ENCODE measurements at places on chromosomes 4 and X.

- DNase-seq = no peak
Measured at GRCh38 chrX:130211415-130212186, 39.8 kb downstream of the RAB33A start.

- no peak for DNase-seq
Measured at GRCh38 chrX:50098241-50098640, 102.6 kb downstream of the AKAP4 start.

DNA sequence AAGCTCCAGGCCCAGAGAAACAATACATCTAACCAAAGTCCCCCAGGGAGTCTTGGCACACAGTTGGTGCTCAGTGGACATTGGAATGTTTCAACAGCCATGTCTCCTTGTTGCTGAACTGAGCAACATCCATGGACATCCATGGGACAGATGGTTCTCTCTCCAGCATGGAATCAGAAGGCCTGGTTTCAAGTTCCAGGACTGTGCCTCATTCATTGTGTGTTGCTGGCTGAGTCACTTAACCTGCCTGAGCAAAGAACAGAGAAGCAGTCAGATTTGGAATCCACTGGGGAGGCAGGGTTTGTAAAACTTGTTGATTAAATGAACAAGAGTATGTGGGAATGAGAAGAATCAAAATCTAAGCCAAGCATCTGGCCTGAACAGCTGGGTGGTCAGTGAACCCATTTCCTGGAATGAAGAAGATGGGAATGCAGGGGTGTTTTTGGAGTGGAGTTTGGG lies 147.9 kb downstream of the CHIC2 start:
- DNase-seq = no peak

GRCh38 chr4:131084997-131085396 lies 1989.0 kb downstream of the C4orf33 start:
- no peak for DNase-seq

- DNase-seq = no peak
Measured at GRCh38 chrX:20215565-20215964, 51.1 kb downstream of the RPS6KA3 start.

DNA sequence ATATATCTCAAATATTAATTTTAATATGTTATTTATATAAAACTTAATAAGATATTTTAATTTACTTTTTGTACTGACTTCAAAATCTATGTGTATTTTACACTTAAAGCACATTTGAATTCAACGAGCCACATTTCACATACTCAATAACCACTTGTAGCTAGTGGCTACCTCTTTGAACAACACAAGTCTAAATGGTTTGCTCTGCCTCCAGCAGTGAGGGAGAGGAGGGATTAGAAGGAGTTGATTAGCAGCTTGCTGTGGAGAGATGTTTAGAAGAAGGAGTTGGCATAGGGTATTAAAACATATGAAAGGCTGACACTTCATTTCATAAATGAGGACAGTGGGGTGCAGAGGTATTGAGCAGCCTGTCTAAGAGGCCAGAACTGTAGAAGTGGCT lies 124.0 kb downstream of the ARHGAP24 start:
- no peak for DNase-seq

DNA sequence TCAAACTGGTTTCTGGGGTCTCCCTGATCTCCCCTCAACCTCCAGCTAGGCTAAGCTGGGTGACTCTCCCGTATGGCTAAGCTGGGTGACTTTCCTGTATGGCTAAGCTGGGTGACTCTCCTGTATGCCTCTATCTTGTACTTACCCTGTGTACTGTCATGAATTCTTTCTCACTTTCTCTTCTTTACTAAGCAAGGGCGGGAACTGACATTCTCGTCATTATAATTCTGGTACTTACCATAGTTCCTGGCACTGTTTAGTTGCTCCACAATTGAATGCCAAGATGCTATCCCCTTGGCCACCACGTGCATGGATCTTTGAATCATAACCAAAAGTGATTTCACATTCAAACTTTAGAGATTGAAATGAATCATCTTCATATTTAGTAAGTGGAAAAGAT lies 8.8 kb downstream of the INTU start:
- DNase-seq = no peak

DNA sequence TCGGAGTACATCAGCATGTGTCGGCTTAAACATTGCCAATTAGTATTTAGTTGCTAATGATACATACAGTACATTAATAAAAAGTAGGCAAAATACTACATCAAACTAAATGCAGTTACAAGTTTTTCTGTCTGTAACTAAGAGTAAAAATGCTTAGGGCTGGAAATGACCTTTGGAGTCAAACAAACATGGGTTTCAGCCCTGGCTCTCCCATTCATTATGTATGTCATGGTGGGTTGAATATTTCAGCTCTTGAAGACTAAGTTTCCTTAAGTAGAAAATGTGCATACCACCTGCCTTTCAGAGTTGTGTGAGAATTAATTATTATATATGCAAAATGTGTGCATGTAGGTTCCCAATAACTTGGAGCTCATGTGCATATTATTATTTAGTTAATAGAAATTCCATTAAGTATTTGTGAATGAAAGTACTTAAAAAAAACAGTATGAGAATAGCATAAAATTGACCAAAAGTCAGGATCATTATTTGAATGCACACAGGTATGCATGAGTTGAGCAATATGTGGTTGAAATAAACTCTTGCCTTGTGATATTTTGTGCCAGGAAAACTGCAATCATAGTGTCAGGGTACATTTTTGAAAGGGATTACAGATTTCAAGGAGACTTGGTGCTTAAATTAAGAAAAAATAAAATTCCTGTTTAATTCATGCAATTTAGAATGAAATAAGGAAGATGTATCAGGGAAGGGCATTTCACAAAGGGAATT lies 2048.7 kb downstream of the PCDH7 start:
- DNase-seq = no peak

GRCh38 chr4:183342541-183343533 lies 20.6 kb upstream of the CLDN24 start:
- DNase-seq = no peak

DNA sequence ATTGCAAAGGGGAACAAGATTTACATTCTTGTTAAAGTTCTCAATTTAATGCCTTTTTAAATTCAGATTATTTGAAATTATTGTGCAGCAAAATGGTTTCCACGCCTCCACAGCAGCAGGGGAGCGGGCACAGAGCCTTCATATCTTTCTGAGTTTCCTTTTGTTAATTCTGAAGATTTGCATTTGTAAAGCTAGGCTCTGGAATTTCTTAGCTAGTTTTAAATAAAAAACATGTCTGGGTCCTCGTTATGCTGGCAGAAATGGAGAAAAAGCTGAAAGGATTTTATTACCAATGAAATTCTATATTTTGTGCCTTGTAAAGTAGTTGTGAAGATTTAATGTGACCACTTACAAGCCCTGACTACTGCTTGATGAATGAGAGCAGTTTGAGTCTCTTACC lies 40.8 kb upstream of the MAGED1 start:
- DNase-seq = no peak

DNA sequence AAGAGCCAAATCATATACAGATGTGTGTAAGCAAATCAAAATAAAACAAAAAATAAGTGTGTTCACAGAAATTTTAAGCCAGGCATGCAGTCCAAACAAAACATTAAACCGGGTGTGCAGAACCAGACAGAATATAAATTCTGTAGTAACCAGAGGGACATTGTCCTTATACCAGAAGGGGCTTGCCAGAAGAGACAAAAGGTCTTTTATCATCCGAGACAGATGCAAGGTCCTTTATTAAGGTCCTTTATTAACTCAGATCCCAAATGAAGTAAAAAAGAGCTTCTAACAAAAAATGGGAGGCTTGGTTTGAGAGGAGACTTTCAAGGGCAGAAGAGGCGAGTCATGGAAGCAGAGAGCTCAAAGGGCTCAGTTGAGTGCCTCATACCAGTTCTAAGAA lies 59.2 kb downstream of the RGS12 start:
- DNase-seq = no peak

- DNase-seq = no peak
Measured at GRCh38 chr4:109432203-109432602, 1.4 kb upstream of the SEC24B start.

- no peak for DNase-seq
Measured at GRCh38 chr4:124641715-124642381, 70.7 kb downstream of the ANKRD50 start.

GRCh38 chr4:118158763-118159375 lies 124.6 kb downstream of the NDST3 start:
- DNase-seq = no peak

GRCh38 chrX:103369479-103369878 lies 6.9 kb upstream of the BEX3 start:
- DNase-seq = no peak

DNA sequence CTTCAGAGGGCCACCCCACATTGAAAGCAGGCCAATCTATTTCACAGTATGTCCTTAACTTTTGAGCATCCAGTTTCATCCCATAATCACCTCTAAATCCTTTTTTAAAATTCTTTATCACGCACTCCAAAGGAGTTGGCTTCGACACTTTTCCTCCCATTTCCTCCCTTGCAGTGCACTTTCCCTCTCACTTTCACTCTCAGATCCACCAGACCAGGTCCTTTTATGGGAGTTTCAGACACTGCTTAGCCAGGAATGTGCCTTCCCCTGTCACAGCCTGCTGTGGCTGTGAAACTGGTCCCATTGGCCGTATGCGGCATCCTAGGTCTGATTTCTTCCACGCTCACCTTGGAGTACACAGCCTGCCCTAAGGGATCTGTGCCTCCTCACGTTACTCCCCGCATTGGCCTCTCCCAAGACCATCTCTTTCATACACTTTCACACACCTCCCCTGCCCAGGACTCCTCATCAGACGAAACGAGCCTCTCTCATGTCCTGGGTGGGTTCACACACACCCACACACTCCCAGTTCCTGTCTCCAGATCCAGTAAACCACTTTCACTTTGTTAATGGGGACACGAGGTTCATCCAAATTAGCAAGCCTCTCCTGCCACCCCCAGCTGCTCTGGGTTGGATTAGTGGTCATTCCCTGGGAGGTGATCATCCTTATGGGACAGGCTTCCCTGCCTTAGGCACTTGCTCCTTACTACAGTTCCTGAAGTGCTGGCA lies 10.0 kb upstream of the RHOXF2B start:
- DNase-seq = no peak

GRCh38 chr4:4402966-4403365 lies 16.1 kb downstream of the NSG1 start:
- DNase-seq = no peak

All from CD4-positive, alpha-beta T cell treated with Interleukin-4 for 4 hours (primary cell).